ENCODE measurements at places on chromosomes 1 and 21.

DNA sequence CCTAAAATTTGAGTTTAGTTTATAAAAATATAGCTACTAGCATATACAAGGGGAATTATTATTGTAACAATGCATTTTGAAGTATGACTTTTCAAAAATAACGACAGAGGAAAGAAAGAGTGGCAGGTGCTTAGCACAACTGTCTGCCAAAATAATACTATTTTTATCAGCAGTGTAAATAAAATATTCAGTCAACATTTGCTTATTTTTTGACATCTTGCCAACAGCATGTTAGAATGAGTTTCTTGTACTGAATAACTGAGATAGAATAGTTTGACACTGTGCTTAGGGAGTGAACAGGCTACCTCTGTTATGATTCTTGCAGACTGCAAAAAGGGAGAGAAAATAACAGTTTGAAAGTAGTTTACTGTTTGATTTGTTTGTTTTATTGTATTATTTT, 909.8 kb downstream of the BRINP3 start:
- DNase-seq: no peak

- DNase-seq: no peak
These were observed 22.5 kb downstream of the ERRFI1 start for GRCh38 chr1:8003438-8004112.

GRCh38 chr1:62285984-62286785, 33.0 kb downstream of the KANK4 start:
- no peak for DNase-seq

DNA sequence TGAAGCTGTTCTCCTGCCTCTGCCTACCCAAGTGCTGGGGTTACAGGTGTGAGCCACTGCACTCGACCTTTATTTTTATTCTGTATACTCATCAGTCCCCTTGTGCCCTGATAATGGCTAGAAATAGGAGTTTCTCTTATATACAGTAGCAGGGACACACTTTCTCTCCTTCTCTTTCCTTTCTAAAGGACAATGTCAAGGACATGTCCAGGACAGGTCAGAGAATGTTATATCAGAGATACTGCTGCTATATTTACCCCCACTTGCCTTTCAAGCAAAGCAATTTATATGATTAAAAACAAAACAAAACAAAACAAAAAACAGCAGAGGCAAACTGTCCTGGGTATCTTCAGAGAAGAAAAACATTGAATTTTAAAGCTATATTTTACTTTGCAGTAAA, 43.2 kb upstream of the LRIG2 start:
- no peak for DNase-seq

- DNase-seq: no peak
These were observed 111.1 kb downstream of the TLR5 start for GRCh38 chr1:223031733-223032601.

GRCh38 chr1:152448095-152448494, 34.0 kb upstream of the CRNN start:
- no peak for DNase-seq

DNA sequence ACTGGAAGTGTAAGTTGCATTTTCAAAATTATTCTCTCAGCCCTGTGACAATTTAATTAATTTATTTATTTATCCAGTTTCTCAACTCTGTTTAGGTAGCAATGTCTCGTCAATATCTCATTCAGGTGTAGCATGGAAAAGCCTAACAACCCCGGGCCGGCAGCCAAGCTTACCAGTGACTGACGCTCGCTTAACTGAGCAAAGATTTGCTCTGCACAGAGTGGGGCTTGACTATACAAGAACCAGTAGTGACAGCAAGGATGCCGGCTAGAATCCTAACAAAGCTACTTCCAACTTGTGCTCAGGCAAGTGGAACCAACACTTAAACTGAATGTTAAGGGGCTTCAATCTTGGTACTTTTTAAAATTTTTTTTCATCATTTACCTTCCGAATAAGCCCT, 80.9 kb upstream of the ESRRG start:
- DNase-seq: no peak

- DNase-seq: no peak
These were observed 10.7 kb downstream of the HAPLN2 start for GRCh38 chr1:156629823-156630449.

- DNase-seq: no peak
These were observed 3.6 kb downstream of the GPR157 start for GRCh38 chr1:9125325-9125724.

DNA sequence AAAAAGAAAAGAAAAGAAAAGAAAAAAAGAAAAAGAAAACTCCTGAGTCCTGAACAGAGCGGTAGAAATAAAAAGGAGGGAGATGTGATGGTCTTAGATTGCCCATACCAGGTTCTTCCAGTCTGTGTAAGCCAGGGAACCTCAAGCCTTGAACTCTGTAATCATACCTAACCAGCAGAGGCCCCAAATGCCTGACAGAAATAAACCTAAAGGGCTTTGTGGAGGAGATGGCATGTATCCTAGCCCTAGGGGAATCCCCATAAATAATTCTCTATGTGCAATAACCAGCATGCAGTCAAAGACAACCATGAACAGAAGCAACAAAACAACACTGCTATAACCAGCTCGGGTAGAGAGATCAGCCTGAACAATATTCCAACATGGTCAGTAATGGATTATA, 40.4 kb downstream of the USP48 start:
- DNase-seq: no peak

DNA sequence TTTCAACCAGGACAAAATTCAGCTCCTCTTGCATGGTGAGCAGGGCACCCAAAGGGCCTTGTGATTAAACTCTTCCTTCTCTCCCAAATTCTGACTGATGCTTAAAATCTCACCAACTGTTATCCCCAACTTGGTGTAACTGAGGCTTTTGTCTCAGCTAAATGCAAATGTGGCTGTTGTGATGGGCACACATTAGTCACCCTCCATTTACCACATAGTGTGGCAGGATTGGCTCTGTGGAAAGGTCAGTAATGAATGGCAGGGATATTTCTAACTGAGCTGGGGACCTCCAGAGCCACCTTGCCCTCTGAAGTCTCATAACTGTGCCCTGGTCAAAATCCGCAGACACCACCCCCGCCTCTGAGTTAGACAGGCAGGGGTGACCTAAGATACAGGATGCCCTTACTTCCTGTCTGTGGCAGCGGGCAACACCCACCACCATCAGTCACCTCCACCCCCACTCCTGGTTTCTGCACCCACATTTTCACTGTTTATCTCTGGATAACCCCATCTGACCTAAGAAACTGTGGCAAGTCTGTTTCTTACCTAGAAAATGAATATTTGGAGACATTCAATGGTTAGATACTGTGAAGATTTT, 25.4 kb upstream of the RGS16 start:
- DNase-seq: no peak

GRCh38 chr1:33723251-33723650, 140.6 kb upstream of the HMGB4 start:
- DNase-seq: no peak

DNA sequence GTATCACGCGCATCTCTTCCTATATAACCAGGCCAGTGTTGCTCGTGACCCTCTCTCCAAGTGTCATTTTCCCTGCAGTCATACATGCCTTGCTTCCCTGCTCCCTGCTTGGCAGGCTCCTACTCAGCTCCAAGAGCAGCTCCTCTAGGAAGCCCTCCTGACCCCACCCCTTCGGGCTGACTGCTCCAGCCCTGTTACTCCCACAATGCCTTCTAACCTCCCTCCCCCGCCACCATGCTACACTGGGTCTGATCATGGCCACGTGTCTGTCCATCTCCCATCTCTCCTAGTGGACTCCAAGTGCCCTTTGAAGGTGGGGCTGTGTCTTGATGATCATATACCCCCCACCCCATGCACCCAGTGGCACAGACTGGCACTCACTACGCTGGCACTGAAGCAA, 44.7 kb downstream of the MRPL37 start:
- DNase-seq: no peak

GRCh38 chr1:81529014-81529413, 271.7 kb upstream of the ADGRL2 start:
- no peak for DNase-seq

- DNase-seq: no peak
These were observed 479.0 kb downstream of the PTBP2 start for GRCh38 chr1:97200595-97200994.

DNA sequence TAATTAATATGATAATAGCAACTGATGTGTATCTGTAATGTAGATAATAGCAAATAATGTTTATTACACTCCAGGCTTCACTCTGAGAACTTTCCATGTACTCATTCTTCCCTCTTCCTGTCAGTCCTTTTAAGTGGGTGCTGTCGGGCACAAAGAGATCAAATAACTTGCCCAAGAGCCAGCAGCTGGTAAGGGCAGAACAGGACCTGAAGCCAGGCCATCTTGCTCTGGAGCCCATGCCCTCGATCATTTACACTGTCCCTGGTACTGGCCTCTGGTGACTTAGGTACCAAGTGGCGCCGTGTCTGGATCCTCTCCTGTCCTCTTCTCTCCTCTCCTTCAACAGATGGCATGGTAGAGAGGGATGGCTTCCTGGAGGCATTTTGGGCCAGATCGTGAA, 97.2 kb downstream of the VPS13D start:
- DNase-seq: no peak

- DNase-seq: no peak
These were observed 83.9 kb downstream of the NID1 start for GRCh38 chr1:235980976-235981375.

DNA sequence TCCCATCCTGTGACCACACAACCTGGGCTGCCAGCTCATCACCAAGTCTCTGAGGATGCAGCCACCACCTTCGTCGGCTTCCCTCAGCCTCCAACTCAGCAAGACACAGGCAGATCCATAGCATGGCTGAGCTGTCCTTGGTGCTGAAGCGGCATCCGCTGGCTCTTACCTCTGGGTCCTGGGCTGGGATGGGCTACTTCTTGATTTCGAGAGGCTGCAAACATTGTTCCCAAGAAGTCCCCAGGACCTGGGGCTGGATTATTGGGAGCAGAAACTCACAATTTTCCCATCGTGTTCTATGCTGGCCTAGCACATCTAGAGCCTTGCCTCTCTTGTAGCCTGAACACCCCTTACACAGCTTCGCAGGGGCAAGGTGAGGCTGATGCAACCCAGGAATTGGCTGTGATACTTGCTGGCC, 24.9 kb upstream of the C1QA start:
- DNase-seq: no peak

- no peak for DNase-seq
These were observed 24.8 kb downstream of the SLC19A1 start for GRCh38 chr21:45517249-45518065.

DNA sequence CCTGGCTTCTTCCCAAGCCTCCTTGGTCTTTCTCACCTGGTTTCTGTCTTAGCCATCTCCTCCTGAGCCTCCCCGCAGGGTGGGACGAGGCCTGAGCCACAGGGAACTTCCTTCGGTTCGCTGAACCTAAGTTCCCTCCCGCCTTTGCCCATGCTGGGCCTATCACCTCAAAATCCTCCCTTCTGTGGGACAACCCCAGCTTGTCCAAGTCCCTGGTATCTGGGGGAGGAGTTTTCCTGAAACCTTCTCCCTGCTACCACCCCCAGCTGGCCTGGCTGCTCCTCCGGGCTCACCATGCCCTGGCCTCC, 27.7 kb upstream of the VPS13D start:
- no peak for DNase-seq

Data from substantia nigra (tissue), 51 donors.